ENCODE measurements at places on chromosomes 3 and 15.
A peak's percentile ranks its signal among the peaks of the same experiment; 100 is the strongest.

GRCh38 chr3:26708501-26708900 is 85.9 kb downstream of the LRRC3B start:
- DNase-seq = no peak

DNA sequence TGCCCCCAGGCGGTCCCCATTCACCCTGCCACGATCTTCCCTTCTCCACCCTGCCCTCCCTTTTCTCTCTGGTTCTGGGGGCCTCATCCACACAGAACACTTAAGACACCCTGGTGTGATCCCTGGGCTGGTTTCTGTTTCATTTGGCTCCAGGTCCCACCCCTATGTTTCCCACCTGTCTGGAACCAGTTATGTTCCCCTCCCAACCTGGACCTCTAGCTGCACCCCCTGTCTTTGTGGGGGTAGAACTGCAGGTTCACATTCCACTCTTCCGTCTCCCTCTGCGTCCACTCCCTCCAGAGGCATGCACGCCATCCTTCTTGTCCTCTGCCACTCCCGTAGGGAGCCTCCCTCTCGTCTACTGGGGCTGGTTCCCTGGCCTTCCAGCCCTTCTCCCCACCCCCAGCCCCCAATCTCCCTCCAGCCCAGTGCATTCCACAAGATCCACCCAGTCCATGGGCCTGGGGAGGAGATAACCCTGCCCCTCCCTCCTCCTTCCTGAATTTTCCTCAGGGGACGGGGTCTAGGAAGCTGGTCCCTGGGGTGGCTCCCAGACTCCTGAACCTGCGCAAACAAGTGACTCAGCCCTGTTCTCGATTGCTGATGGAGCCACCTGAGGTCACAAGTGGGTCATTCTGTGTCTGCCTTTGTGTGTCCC is 73.8 kb downstream of the ABTB1 start:
- DNase-seq = no peak

GRCh38 chr3:74000725-74001124 is 376.0 kb upstream of the PDZRN3 start:
- no peak for DNase-seq

DNA sequence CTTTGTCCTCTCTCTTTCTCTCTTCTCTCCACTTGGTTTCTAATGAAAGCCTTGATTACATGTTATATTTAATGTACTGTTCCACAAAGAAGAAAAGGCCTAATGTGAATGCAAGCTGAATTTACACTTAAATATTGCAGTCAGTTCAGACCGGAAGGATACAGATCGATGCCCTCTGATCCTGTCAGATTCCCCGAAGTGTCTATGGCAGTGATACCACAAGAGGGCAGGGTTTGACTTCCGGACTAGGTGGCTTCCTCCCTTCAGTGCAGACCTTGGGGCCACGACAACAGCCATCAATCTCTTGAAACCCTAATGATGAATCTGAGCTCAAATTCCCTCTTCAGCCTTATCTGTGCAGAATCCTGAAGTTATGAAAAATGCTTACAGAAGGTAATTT is 29.5 kb downstream of the AGTR1 start:
- DNase-seq = no peak

- DNase-seq = no peak
Observed at GRCh38 chr15:89675606-89676005, 3.6 kb downstream of the PLIN1 start.

DNA sequence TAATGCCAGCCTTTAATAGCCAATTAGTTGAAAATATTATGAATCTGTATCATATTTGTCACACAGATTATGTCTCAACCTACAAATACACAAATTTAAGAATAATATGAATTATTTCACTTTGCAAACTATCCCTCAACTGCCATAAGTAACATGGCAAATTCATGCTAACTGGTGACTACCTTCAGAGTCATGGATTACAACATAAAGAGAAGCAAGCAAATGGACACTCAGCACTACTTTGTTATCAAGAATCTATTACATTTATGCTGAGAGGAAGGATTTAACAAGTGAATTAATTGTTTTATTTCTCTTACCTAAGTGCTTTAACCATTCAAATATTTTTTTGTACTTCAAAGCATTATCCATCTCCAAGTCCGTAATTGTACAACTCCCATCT is 103.1 kb upstream of the BCL6 start:
- no peak for DNase-seq

- no peak for DNase-seq
Observed at GRCh38 chr3:100600181-100601042, 9.0 kb upstream of the ADGRG7 start.

DNA sequence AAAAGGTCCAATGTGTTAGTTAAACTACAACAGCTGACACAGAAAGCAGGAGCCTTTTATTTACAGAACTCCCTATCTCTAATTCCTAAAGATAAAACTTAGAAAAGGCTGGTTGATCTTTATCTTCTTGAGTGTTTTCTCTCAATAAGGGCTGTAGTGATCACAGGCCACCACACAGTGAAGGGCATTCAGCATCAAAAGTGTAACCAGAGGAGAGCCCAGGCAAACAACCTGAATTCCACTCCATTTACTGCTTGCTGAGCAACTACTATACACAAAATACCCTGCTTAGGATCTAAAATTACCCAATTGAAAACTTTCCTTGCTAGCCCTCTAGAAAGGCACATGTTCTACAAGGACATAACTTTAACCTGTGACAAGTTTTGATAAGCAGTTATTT is 122.7 kb downstream of the MEIS2 start:
- DNase-seq = no peak

DNA sequence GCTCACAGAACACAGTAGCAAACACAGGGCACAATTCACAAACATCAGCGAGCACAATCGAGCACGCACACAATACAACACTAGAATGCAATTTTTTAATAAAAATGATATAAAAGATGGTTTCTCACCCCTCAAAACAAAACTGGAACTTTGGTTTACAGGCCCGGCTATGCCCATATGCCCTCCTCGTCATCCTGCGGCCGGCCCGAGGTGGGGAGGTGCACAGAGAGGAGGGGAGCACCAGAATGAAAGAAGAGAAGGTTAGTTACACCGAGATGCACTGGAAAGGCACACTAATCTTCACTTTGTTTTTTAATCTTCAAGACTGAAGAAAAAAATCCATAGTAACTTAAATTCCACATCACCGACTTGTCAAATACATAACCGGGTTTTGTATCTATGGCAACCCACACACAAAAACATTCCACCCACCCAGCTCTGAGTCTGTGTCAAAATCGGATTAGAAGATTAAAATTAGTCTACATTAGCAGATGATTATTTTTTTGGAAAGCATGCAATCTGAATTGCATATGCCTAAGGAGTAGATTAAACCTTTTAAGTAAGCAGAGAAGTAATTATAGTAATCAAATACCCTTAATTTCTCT is 196.7 kb upstream of the WNT5A start:
- no peak for DNase-seq

GRCh38 chr3:48877671-48878070 is 21.0 kb downstream of the SLC25A20 start:
- no peak for DNase-seq

DNA sequence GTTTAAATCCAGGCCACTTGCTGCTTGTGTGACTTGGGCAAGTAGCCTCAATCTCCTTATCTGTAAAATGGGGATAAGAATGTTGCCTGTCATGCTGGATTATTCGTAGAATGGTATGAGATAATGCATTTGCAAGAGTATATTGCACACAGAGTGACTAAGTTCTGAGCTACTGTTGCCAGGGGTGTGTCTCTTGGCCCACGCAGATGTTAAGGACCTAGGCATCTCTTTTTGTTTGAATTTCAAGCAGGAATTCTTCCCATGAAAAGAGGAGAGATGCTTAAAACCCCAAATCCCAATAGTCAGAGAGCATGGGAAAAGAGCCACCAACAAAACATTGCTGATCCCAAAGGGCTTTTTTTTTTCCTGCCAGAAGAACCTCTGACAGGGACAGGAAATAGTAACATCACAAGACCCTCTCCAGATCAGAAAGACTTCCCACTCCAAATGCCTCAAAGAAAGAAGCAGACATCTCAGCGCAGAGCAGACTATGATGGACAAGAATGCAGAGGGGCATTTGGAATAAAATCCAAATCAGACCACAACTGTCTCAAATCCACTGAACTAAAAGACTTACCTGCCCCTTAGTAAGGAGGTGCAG is 90.5 kb downstream of the MRPL46 start:
- DNase-seq = peak; percentile 40

- DNase-seq = no peak
Observed at GRCh38 chr3:122010506-122010905, 11.5 kb downstream of the ILDR1 start.

DNA sequence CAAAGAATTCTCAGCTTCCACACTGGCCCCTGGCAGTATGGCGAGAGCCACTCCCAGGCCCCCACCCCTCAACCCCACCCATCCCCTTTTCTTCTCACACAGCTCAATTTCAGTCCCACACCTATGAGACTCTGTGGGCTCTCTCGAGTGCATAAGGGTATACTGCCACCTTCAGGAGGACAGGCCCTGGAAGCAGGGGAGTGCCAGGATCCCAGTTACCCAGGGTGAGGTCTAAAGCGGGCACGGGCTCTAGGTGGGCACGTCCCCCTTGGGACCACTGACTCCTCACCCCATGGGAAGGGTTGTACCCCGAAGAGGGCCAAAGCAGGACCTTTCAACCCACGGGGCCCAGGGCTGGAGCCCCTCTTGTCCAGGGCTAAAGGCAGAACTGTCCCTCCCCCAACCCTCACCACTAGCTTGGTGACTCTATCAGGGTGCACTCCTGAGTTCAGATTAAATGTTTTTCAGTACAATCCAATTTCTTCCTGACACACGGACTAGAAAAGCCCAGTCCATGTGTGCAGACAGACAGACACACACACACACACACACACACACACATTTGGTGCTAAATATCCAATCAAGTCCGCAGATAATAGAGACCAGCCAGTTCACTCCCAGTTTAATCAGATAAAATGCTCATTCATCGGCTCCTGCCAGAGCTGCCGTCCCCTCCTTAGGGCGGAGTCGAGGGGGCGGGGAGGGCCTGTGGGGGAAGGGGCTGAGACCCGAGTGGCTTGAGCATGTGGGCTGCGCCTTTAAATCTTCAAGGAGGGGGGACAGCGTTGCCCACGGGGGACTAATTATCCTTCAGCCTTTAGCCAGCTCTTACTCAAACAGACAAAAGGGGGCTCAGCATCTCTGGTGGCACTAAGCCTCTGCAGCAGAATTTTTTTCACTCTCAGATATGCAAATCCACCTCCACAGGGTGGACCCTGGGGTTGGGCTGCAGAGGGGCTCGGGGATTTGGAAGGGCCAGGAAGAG is 59.3 kb downstream of the CYP11A1 start:
- peak; percentile 17 for DNase-seq

DNA sequence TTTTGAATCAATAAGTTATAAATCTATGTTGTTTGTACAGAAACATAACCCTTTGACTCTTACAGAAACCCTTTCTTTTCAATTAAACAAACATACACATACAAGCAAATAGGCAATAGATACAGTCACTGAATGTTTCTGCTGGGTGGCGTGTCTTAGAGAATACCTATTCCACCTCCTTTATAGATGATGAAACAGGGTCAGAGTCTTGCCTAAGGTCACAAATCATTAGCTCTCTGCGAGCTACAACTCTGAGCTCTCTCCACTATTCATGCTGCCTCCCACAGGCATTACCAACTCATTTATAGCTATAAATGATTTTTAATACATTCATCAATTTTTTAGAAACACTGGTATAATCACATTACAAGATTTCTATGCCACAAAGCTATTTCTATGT is 152.6 kb downstream of the RSL24D1 start:
- no peak for DNase-seq

DNA sequence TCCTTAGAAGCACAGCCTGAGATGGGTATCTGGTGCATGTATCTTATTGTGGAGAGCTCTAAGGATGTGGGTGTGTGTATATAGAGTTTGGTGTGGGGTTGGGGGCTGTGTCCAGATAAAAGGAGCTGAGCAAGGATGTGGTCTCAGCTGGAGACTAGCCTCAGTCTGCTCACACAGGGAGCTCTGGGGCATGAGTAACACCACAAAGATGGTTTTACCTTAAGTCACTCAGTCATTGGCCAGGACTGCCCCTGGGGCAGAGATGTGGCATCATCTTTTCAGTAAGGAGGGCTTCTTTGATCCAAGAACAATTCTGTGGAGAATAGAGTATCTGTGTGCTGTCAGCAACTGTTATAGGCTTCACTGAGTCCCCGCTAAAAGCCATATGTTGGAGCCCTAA is 163.4 kb upstream of the NUDT16 start:
- no peak for DNase-seq

DNA sequence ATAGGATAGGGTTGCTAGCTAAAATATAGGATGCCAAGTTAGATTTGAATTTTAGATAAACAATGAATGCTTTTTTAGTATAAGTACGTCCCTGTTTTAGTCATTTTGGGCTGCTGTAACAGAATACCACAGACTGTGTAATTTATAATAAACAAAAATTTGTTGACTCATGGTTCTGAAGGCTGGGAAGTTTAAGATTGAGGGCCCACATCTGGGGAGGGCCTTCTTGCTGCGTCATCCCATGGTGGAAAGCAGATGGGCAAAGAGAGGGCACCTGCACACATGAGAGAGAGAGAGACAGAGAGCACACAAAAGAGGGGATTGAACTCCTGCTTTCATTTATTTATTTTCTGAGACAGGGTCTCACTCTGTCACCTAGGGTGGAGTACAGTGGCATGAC is 246.5 kb downstream of the EPHB1 start:
- DNase-seq = no peak

Data from AG09309 (cell line).